A549 treated with RU486 at 1 μM for 4 hours (cell line): ENCODE measurements at places on chromosomes 3 and 15. TPM values are rescaled to one million over a fixed set of nuclear protein-coding genes. Genes with fewer than 3 reads are reported as not detected.

The NMB gene
- 16.4 to 29.4 TPM (median 26.3 TPM) in 5 replicates for total RNA-seq

The DUOX2 gene
- total RNA-seq, result 0.04 to 0.06 TPM (median 0.05 TPM) in 5 replicates

The TMIE gene
- 0.13 to 0.24 TPM (median 0.18 TPM) in 4 of 5 replicates, not detected in the other for total RNA-seq

The TAGLN3 gene
- 0.46 TPM in 1 of 5 replicates, not detected in the others for total RNA-seq

The CFAP20DC gene
- total RNA-seq, result 1.8 to 3.4 TPM (median 2.3 TPM) in 5 replicates

The PLA2G4E gene
- not detected in 5 replicates for total RNA-seq

The PLCH1 gene
- 0.85 to 1.4 TPM (median 1.3 TPM) in 5 replicates for total RNA-seq

The THRB gene
- total RNA-seq, result 0.78 to 1.8 TPM (median 1.4 TPM) in 5 replicates

The HYAL3 gene
- 5.4 to 9.6 TPM (median 7.6 TPM) in 5 replicates for total RNA-seq

The P2RY1 gene
- 0.31 to 0.49 TPM (median 0.35 TPM) in 5 replicates for total RNA-seq

The CHRFAM7A gene
- total RNA-seq, result 5.2 to 7.5 TPM (median 6.2 TPM) in 5 replicates

The ZNF385D gene
- not detected in 5 replicates for total RNA-seq

The SLC2A2 gene
- not detected in 5 replicates for total RNA-seq

The IQCF5 gene
- total RNA-seq, result not detected in 5 replicates

The GPR27 gene
- 2.1 to 3.8 TPM (median 3.5 TPM) in 5 replicates for total RNA-seq

The PARL gene
- total RNA-seq, result 62.9 to 73.2 TPM (median 65.7 TPM) in 5 replicates

The ALG1L2 gene
- total RNA-seq, result not detected in 5 replicates

The CELSR3 gene
- 2.7 to 5.3 TPM (median 4.2 TPM) in 5 replicates for total RNA-seq

The LRRC58 gene
- 6.2 to 17.4 TPM (median 15.6 TPM) in 5 replicates for total RNA-seq

The EXD1 gene
- not detected in 5 replicates for total RNA-seq

The GOLGA8S gene
- total RNA-seq, result 0.09 to 0.16 TPM (median 0.14 TPM) in 5 replicates

The ANKRD34C gene
- not detected in 5 replicates for total RNA-seq

The SLC25A36 gene
- total RNA-seq, result 9.8 to 22.2 TPM (median 20.8 TPM) in 5 replicates

The DMXL2 gene
- total RNA-seq, result 9.7 to 22.3 TPM (median 19.3 TPM) in 5 replicates

The FHIT gene
- total RNA-seq, result 0.40 to 1.6 TPM (median 0.67 TPM) in 5 replicates

The TEX55 gene
- total RNA-seq, result not detected in 5 replicates
